ENCODE measurements at places on chromosomes 2 and 18.
A peak's percentile ranks its signal among the peaks of the same experiment; 100 is the strongest.

DNA sequence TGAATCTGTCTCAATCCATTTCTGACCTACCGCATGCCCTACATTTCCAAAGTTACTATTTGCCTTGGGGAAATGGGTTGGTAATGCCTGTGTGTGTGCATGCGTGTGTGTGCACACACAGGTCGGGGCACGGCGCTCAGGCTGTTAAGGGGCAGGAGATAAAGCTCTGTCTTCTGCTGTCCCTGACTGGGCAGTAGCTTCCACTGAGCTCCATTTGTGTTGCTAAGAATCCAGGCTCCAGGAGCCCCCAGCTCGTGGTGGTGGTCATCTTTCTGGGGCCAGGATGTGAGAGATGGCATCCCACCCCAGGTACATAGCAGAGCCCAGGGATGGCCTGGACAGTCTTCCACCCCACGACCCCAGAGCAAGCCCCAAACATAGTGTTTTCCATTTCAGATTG lies 66.7 kb upstream of the HS6ST1 start:
- peak; percentile 50 for DNase-seq

- no peak for DNase-seq
Measured at GRCh38 chr2:82740527-82740926, 1718.6 kb downstream of the SUCLG1 start.

- no peak for DNase-seq
Measured at GRCh38 chr2:8257502-8257901, 424.4 kb upstream of the ID2 start.

GRCh38 chr2:190707726-190708125 lies 58.8 kb downstream of the NAB1 start:
- no peak for DNase-seq

GRCh38 chr2:159275111-159275510 lies 11.4 kb downstream of the WDSUB1 start:
- DNase-seq = no peak

DNA sequence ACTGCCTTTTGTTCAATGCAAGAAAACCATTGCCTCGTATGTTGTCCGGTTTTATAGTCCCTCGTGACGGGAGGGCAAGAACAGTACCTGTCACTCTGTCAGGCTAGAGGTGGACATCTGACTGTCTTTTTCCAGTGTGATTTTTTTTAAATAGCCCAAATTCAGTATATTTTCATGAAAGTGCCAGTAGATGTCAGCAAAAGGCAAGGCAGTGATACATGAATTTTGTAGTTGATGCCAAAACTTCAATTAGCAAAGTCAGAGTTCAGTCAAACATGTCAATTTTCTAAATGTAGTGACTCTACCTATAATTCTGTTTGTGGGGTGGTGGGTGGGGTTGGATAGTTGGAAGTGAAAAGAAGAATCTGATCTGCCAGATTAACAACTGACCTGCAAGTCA lies 296.0 kb upstream of the MC4R start:
- DNase-seq = no peak

- DNase-seq = no peak
Measured at GRCh38 chr2:54966165-54966832, 84.0 kb downstream of the RTN4 start.

GRCh38 chr2:133605766-133606137 lies 37.5 kb upstream of the NCKAP5 start:
- DNase-seq = no peak

- DNase-seq = no peak
Measured at GRCh38 chr2:48200620-48201293, 294.5 kb upstream of the FBXO11 start.

GRCh38 chr18:56321470-56321869 lies 316.9 kb downstream of the TXNL1 start:
- no peak for DNase-seq

DNA sequence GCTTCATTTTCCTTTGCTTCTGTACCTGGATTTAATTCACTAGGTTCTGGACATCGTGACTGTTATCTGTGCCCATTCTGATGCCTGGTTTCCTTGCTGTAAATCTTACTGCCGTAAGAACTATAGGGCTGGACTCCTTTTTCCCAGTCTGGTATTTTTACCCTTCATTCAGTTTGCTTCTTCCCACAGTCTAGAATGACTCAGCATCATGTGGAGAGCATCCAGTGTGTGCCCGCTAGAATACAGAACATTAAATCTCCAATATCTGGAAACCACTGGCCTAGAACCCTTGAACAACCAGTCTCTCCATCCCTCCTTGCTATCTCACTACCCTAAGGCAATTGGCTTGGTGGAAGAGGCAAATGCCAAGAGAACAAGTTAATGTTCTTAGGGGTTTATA lies 1075.4 kb upstream of the ZEB2 start:
- DNase-seq = no peak

- DNase-seq = no peak
Measured at GRCh38 chr2:70440621-70441020, 113.0 kb downstream of the TGFA start.

- DNase-seq = no peak
Measured at GRCh38 chr2:228023619-228024018, 152.2 kb downstream of the DAW1 start.

- DNase-seq = no peak
Measured at GRCh38 chr2:129212299-129212958, 767.0 kb upstream of the RAB6C start.
